Activated T-helper 1 cell treated with Interleukin-2 at 50 U/mL for 16 hours (primary cell): ENCODE measurements at places on chromosomes 7 and 10.

- no peak for DNase-seq
Observed at GRCh38 chr7:128676665-128677064, 4.6 kb downstream of the GARIN1A start.

DNA sequence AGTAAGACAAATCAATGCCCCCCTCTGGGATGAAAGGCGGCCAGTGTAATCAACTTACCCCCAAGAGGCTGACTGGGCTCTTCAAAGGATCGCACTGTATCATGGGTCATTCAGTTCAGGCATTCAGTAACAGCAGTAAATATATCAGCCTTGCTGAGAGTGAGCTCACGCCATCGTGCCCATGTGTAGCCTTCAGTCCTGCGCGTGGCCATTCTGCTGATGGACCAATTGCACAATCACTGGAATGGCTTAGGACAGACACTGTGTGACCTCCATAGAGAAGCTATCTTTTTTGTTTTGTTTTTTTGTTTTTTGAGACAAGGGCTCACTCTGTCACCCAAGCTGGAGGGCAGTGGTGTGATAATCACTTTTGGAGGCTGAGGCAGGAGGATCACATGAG is 9.1 kb upstream of the PRKRIP1 start:
- DNase-seq = no peak

DNA sequence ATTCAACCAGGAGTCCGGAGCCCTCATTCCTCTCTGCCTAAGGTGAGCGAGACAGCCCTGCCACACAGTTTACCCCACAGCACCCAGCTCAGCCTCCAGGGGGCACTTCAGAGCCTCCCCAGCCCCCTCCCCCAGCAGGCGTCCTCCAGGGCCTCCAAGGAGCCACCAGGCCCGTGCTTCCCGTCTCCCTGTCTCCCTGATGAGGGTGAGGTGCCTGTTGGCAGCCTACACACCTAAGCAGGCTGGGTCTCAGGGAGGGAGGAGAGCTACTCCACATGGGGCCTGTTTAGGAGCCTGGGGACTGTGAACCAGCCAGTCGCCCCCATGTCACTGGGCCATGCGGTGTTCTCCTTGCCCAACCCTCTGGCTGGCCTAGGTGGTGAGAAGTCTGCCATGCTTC is 28.9 kb upstream of the TRIM8 start:
- DNase-seq = no peak

GRCh38 chr10:116201011-116201410 is 72.0 kb downstream of the GFRA1 start:
- DNase-seq = no peak

DNA sequence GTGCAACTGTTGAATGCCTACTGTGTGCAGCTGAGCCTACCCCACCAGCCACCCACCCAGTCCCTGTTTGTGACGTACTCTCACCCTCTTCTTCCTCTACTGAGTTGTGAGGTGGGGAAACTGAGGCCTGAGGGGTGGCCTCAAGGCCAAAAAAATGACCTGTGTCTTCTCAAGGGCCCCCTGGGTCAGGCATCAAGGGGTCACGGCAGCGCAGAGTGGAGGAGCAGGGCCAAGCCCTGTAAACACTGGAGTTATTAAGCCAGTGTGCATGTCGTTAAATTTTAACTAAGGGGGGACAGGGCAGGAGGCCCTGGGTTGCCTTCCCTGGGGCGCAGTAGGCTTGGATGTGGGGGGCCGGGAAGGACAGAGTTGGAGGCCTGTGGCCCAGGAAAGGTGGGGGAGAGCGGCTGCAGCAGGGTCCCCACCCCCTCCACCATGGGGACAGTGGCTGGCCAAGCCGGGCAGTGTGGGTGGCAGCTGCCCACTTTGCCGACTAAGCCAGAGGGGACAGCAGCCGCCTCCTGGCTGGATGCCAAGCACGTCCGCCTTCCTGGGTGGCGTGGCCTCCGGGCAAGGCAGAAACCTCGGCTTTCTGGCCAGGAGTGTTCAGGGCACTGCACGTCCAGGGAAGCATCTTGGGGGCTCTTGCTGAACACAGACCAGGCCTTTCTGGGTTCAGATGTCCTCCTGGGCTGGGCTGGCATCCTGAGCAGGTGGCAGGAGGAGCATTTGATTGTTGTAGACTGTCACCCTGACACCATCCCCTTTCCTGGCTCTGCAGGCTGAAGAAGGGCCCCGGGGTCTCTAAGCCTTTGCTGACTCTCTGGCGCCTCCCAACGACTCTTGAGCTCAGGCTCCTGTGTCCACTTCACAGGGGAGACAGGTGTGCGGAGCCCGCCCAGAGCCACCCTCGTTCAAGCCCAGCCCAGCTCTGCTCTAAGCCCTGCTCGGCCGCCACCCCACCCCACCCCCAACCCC is 1.9 kb downstream of the SLC29A4 start:
- no peak for DNase-seq

DNA sequence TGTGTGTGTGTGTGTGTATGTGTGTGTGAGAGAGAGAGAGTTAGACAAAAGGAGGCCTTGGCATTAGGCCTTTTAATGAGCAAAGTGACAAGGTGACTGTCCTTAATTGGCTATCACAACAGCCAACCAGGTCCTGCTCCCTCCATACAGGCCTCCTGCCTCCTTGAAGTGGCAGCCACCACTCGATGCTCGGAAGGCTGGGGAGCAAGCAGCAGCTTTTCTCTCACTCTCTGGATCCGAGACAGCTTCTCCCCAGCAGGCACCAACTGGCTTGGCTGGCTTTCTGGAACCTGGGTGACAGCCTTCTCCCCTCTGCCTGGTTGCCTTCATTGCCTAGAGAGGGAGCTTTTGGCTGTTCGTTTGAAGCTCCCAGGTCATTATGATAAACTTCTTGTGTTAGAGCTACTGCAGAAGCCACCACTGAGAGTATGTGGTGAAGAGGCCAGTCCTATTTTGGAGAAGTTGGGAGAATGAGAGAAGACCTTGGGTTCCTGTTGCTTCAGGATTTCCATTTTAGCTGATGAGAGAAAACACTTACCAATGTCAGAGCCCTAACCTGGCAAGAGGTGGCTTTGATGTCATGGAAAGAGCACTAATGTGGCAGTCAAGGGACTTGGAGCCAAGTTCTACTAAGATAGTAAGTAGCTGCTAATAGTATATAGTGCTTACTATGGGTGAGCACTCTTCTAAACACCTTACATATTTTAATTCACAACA is 37.6 kb downstream of the RPS24 start:
- DNase-seq = no peak

GRCh38 chr10:132674311-132674710 is 111.6 kb downstream of the NKX6-2 start:
- DNase-seq = no peak

DNA sequence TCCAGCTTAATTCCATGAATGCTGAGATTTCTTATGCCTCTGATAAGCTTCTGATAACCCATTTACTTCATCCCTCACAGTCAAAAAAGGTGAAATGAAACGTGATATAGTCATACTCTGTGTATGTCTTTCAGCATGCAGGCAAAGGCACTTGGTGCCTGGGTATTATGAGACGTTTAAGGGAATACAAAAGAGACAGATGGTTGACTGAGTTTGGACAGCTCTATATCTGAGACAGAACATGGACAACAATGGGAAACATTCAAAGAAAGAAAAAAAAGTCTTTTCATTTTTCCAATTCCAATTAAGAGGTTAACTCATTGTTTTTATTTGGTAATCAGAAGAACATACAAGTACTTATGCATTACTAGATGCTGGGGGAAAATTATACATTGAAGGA is 96.2 kb downstream of the PPP1R17 start:
- DNase-seq = no peak

GRCh38 chr10:71608819-71609768 is 110.5 kb downstream of the C10orf105 start:
- peak; percentile 25 for DNase-seq

GRCh38 chr10:102394801-102395399 is 605 bp upstream of the NFKB2 start:
- DNase-seq = no peak

DNA sequence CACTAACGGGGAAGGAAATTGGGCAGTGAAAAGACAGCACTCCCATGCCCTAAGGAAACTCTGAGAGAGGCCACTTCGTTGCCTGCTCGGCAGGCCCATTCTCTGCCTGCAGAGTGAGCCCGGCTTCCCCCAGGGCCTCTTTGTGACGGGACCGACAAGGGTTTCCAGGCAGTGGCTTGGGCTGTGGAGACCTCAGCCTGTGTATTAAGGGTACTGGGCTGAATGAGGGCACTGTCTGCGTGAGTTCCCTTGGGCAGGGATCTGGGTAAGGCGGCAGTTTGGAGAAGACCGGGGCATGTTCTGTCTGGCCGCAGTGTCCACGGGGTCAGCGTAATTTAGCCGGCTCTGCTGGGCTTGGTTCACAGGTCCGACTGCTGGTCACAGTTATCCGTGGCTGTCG is 237.2 kb downstream of the MGMT start:
- no peak for DNase-seq

- no peak for DNase-seq
Observed at GRCh38 chr7:116165717-116166116, 44.6 kb upstream of the TES start.

GRCh38 chr10:7706534-7707073 is 3.5 kb downstream of the ITIH2 start:
- no peak for DNase-seq

- no peak for DNase-seq
Observed at GRCh38 chr10:48900371-48900801, 39.3 kb downstream of the LRRC18 start.

- DNase-seq = no peak
Observed at GRCh38 chr7:55508221-55509011, 63.9 kb downstream of the VOPP1 start.
